ENCODE measurements at places on chromosomes 12 and 14.

DNA sequence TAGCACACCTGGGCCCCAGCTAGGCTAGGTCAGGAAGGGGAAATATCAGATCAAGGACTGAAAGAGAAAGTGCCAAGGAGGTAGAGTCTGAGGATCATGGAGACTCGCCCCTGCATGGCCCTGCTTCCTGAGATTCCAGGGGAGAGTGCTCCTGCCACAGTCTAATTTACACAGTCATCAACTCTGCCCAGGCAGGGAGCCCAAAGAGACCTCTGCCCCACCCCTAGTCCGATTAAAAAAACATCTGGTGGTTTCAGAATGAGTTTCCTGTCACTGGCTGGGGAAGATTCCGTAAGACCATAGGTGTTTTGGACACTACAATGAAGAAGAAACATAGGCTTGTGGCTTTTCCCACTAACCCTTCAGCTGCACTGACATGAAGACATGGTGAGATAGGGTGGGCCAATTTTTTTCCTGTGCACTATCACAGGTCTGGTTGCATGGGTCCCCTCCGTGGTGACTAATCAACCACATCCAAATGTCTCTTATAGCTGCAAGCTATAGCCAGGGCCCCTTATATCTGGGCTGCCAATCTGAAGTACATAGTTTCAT is 31.5 kb upstream of the GZMB start:
- DNase-seq: no peak

GRCh38 chr12:4615667-4616066 is 33.2 kb downstream of the AKAP3 start:
- DNase-seq: no peak

DNA sequence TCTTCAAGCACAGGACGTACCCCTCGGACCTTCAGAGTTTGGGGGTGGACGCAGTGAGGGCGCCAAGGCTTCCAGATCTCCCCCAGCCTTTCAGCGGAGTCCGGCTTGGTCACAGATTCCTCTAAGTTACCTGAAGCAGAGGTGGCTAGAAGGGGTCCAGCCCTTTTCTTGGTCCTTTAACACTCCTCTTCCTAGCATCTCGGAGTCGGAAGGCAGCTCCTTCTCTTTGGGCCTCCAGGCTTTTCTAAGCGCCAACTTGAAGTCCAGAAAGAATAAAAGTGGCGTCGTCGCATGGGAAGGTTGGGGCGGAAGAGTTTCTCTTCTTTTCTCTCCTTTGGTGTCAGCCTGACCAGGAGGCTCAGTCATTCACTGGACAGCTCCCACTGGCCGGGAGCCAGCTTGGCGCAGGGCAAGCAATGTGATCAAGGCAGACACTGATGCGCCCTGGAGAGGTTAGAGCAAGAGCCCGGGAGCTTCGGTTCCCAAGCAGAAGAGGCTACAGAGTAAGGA is 9.6 kb downstream of the OR6S1 start:
- no peak for DNase-seq

GRCh38 chr12:15979096-15980092 is 68.3 kb downstream of the DERA start:
- no peak for DNase-seq

DNA sequence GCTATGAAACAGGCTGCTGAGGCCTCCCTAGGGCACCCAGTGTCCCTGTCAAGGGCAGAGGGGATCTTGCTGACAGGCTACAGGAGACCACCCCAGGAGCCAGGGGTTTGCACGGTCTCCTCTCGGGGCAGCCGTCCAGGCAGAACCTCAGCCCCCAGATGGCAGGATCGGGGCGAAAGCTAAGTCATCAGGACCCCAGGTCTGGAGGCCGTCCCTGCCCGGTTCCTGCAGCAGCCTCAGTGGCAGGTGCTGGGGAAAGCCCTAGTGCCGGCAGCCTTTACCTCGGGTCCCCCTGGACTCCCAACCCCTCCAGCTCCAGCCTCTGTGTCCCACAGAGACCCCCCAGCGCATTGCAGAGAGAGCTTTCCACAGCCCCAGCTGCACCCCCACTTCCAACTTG is 103.8 kb upstream of the C14orf180 start:
- no peak for DNase-seq

DNA sequence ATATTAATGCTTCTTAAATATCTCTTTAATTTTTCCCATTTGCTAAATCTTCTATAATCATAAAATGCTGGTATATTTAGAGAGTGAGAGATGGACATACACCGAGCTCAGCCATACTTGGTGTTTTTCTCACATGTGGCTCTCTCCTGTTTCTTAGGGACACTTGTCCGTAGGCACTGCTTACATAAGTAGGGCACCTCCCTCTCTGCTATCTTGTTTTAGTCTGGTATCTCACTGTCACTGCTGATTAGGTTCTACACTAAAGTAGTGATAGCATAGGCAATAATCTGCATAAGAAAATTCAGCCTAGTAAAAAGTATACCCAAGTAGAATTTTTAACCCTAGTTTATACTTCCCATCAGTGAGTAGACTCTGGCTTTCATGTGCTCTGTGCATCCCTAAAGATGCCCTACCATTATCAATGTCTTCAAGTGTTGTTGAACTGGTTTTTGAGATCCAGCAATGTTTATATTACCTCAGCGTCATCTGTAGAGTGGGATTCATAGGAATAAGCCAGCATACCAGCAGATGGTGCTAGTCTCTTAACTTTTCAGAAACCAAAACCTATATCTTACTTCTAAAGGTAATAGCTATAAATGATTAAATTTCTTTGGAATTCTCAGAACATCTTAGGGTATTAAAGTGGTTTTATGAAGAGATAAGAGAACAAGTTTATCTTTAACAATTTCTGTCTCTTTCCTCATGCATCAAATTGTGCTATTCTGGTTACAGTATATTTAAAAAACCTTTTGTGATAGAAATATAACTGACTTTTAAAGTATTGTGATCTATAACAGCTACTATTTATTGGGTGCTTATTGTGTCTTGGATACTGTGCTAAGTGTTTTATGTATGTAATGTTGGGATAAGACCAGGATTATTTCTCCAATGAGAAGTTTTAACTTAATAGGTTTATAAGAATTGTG is 32.9 kb downstream of the ARID2 start:
- DNase-seq: no peak

GRCh38 chr12:40248585-40249297 is 23.9 kb downstream of the LRRK2 start:
- no peak for DNase-seq

DNA sequence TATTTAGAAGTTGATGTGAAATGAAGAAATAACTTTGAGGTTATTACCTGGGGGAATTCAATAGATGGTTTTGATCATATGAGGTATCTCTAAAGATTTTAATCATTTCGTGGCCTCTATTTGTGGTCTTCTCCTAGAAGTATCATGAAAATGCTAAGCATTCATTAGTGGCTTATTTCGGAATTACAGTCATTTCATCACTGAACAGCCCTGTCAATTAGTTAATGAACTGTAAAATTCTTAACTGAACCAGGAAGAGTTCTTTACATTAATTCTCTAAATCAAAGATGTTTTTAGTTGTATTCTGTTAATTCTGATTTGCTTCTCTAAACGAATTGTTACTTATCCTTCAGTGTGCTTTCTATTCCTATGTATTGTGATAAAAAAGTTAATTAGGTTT is 248.9 kb downstream of the PAX9 start:
- DNase-seq: no peak

DNA sequence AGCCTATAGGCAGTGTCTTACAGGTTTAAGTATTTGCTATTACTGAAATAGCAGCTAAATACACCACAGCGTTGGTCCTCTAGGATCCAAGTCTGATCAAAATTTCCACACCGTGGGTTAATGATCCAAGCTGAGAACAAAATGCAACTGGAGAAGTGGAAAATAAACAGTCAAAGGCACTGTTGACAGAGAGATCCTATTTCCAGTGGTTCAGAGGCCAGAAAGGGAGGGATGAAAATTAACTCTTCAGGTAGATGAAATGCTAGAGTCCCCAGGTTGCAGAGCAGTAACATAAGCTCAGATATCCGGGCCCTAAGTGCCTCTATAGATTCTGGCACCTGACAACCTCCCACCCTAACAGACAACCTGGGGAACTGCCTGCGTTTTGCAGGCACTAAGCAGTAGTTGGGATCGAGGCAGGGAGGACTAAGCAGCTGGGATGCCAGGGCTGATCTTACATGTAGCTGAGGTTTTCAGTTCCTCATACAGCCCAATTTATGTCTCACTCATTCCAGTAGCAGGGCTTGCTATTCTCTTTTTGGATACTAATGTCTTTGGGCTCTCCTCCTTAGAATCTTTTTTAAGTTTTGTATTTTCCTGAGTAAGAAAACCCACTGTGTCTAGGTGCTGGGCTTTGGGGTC is 42.7 kb upstream of the CRACR2A start:
- DNase-seq: no peak

GRCh38 chr12:51368640-51369517 is 22.3 kb downstream of the GALNT6 start:
- DNase-seq: peak; percentile 70

DNA sequence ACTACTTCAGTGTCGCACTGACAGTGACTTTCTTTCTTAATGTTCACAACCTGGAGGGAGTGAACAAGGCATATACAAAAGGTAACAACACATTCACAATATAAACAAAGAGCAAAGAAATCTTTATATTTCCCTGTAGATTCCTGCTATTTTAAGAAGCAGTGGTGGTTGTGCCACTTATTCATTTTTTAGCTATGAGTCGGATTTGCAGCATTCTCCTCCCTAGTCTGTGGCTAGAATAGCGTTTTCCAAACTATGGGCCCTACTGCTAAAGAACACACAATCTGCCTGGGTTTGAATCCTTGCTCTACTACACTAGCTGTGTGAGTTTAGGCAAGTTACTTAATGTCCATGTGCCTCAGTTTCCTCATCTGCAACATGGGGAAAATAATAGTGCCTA is 18.6 kb upstream of the MDM1 start:
- DNase-seq: no peak

GRCh38 chr12:66002812-66003211 is 127.7 kb downstream of the LLPH start:
- no peak for DNase-seq

GRCh38 chr12:894226-894625 is 55.3 kb downstream of the RAD52 start:
- no peak for DNase-seq

GRCh38 chr12:26488351-26488750 is 293.0 kb downstream of the SSPN start:
- DNase-seq: no peak

DNA sequence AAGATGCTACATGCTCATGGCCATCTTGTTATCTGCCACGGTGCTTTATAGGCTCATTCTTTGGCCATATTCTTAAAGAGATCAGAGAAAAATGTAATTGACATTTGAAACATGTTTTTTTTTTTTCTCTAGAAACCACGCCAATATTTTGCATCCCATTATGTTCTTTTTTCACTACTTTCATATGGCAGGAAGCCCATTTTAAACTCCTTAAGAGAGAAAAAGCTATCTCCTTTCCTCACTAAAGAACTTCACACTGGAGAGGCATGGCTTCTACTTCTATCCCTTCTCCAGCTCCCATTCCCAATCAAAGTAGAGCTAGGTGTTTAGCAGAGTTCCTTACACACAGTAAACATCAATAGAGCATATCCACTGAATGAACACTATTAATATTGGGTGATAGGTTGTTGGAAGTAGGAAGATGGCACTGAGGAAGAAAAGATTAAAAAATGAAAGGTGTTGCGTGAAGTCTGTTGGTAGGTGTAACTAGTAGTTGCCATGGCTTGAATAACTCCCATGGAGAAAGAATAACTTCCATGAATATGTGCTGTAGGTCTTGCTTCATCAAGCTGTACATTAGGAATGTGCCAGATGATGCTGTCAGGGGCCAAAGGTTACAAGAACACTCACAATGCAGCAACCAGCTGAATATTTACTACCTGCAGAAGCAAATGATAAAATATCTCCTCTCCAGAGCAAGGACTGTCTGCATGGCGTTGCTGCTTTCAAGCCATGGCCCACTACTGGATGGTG is 178.8 kb downstream of the STXBP6 start:
- no peak for DNase-seq

- no peak for DNase-seq
These were observed 61.4 kb downstream of the SLC16A7 start for GRCh38 chr12:59657266-59657665.

DNA sequence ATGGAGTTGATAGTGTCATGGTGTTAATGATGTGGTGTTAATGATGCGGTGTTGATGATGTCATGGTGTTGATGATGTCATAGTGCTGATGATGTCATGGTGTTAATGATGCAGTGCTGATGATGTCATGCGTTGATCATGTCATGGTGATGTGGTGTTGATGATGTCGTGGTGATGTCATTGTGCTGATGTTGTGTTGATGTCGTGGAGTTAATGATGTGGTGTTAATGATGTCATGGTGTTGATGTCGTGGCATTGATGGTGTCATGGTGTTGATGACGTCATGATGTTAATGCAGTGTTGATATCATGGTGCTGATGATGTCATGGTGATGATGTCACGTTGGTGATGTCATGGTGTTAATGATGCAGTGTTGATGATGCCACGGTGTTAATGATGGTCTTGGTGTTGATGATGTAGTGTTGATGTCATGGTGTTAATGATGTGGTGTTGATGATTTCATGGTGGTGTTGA is 49.1 kb upstream of the RIMBP2 start:
- no peak for DNase-seq

DNA sequence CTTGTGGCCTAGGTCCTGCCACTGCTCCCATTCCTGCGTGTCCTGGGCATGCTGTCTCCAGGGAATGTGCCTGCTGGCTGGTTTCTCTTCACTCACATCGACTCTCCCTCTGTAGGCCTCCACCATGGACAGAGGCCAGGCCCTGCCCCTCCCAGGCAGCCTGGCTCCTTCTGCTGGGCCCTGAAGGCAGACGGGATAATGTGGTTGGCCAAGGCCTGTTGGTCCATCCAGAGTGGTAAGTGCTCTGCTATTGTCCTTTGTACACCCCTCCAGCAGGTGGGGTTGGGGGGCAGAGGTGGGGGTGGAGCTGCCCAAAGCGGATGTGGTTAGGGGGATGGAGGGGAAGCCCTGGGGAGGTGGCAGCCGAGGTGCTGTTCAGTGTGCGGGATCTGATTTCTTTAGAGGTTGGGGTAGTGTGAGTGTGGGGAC is 9.5 kb upstream of the NR4A1 start:
- DNase-seq: no peak

DNA sequence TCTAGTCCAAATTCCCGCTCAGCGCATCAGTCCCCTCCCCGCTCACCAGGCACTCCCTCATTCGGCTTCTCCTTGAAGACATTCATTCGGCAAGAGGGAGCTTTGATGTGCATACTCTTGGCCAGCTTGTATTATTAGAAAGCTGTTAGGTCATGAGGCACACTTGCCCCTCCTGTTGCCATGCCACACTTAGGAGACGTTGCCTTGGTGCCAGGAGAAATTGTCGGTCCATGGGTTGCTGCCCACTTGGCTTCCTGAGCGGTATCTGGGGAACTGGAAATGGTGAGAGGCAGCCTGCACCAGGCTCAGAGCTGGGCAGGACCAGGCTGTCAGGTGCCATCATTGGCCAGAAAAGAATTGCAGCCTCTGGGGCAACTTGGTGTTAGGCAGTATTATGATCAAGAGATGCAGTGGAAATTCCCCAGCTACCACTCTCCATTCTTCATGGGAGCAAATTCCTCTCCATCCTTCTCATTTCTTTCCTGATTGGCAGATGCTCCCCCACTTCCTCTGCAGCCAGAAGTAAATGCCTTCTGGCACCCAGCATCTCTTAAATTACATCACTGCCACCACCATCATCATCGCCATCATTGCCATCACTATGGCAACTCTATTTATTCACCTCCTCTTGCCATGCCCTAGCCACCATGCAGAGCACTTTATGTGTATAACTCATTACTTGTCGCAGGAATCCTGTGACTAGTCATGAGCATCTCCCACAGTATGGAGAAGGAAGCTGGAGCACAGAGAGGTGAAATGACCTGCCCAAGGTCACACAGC is 12.4 kb downstream of the CABP1 start:
- DNase-seq: no peak
